Natural killer cell treated with Interleukin-12 subunit alpha and Interleukin-12 subunit beta and Interleukin-15 and Interleukin-18, amount 100 ng/mL, for 72 hours (primary cell): ENCODE measurements at places on chromosomes 2 and 18. TPM values are rescaled to one million over a fixed set of nuclear protein-coding genes. Genes with fewer than 3 reads are reported as not detected.

Gene MGAT4A
- total RNA-seq = 25.0 TPM

Gene GREB1
- 2.2 TPM for total RNA-seq

Gene NDC80
- 52.3 TPM for total RNA-seq

Gene DOK6
- not detected for total RNA-seq

Gene PKP4
- 16.9 TPM for total RNA-seq

- H3K4me3 ChIP-seq = no peak overlapping the region
- H3K36me3 ChIP-seq = no peaks in the 10 kb centered on the region
- H3K27ac ChIP-seq = no peak overlapping the region
- H3K4me1 ChIP-seq = no peaks in the 10 kb centered on the region
- no peak for DNase-seq
- H3K27me3 ChIP-seq = no peaks in the 10 kb centered on the region
Measured at GRCh38 chr18:11176481-11176881, 27.1 kb upstream of the PIEZO2 start.

DNA sequence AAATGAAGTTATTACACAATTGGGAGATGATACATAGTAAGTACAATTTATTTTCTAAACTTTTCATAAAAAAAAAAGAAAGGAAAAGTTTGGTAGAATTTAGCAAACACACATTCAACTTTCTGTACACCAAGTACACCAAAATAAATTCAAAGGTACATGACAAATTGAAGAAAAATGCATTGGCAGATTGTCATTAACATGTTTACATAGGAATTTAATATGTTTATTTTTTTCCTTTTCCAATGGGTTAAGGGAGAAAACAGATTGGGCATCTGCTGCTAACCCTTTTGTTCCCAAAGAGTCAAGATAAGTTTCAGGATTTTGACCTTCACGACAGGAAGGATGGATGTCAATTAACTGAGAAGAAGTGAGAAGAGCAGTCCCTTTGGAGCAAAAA is 620.4 kb downstream of the XIRP2 start:
- H3K4me3 ChIP-seq = no peak overlapping the region
- H3K36me3 ChIP-seq = no peaks in the 10 kb centered on the region
- DNase-seq = no peak

DNA sequence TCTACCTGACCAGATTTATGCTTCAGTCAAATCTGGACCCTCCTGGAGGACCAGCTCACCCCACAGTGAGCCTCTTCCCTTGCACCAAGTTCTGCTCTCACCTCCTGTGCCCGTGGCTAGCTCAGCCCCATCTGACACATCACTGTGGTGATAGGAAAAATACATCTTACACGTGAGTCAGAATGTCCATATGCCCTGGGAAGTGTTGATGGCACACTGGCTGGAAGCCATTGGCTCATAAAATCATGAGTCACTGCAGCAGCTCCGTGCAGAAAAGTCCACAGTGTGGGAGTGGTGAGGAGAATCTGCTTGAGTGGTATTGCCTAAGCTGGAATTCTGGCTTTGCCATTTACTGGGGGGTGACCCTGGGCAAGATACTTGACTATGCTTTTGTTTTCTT is 42.6 kb upstream of the RAPGEF4 start:
- peaks cover 8% of the 10 kb centered on the region for H3K4me1 ChIP-seq
- peaks cover 11% of the 10 kb centered on the region for H3K36me3 ChIP-seq
- H3K4me3 ChIP-seq = no peak overlapping the region
- DNase-seq = no peak
- peaks cover 23% of the 10 kb centered on the region for H3K27me3 ChIP-seq

DNA sequence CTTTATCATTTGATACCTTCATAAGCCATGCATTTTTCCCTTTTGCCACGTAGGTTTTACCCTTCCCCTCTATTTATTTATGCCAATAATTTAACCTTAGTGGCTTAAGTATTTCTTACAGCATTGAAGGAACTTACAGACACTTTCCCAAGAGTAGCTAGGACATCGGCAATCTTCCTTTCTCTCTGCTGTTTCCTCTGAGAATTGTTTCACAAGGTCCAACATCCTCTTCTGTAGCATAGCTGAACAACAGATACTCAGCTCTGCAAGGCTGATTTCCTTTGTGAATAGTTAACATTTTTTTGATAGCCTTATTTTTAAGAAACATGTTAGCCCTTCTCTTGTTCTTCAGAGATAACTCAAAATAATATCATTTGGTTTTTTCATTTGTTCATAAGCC is 1.1 kb upstream of the GCA start:
- H3K4me3 ChIP-seq = no peak overlapping the region
- H3K36me3 ChIP-seq = no peaks in the 10 kb centered on the region
- H3K27me3 ChIP-seq = no peaks in the 10 kb centered on the region
- no peak for DNase-seq
- no peak overlapping the region for H3K27ac ChIP-seq
- H3K4me1 ChIP-seq = peaks cover 10% of the 10 kb centered on the region

- no peak overlapping the region for H3K4me3 ChIP-seq
- H3K27me3 ChIP-seq = peaks cover 36% of the 10 kb centered on the region
- no peak for DNase-seq
- H3K4me1 ChIP-seq = no peaks in the 10 kb centered on the region
- no peak overlapping the region for H3K27ac ChIP-seq
Measured at GRCh38 chr2:219302412-219302968, 6.7 kb downstream of the PTPRN start.

DNA sequence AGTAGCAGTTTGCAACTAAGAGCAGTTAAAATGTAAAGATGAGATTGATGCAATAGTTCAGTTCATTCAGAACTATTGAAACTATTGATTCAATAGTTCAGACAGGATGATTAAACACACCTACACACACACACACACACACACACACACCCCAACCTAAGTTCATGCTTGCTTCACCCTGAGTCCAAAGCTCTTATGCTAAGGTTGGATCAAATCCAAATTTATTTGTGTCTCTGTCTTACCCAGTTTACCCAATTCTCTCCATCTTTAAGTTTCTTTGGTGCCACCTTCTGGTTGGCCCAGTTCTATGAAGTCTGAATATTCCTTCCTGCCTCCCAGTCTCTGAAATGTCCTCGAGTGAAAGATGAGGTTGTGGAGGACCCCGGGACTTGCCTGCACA is 5.1 kb downstream of the SERPINB8 start:
- peaks cover 2% of the 10 kb centered on the region for H3K36me3 ChIP-seq
- DNase-seq = no peak
- no peak overlapping the region for H3K27ac ChIP-seq
- no peaks in the 10 kb centered on the region for H3K27me3 ChIP-seq
- no peak overlapping the region for H3K4me3 ChIP-seq

DNA sequence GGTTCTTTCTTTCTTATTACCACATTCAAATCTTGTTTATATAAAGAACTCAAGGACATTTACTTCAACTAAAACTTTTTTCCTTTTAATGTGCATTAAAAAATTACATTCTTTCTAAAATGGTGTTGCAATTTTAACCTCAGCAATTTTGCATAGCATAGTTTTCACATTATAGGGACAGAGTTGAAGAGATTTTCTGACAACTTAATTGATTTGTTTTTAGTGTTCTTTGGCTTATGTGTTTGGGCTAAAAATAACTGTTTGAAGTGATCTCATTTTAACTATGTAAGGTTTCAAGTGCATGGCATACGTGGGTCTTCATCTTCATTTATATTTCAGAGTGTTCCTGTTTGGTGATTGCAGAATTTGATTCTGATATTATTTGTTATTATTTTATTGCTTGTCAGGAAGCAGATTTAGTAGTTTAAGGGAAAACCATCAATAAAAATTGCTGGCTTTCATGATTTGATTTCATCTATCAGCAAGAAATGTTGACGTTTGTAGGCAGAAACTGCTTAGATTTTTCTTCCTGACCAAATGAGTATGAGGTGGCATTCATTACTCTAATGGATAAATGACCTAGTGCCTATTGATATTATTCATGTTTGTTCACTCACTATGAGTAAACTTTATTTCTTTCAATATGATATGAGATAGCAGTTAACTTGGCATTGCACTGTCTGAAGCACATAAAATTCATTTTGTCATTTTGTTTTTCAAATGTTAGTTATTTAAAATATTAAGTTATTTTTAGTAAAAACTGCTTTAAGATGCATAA is 398.4 kb downstream of the NUP35 start:
- H3K4me3 ChIP-seq = no peak overlapping the region
- H3K4me1 ChIP-seq = no peaks in the 10 kb centered on the region
- no peaks in the 10 kb centered on the region for H3K27me3 ChIP-seq
- DNase-seq = no peak
- no peak overlapping the region for H3K27ac ChIP-seq

DNA sequence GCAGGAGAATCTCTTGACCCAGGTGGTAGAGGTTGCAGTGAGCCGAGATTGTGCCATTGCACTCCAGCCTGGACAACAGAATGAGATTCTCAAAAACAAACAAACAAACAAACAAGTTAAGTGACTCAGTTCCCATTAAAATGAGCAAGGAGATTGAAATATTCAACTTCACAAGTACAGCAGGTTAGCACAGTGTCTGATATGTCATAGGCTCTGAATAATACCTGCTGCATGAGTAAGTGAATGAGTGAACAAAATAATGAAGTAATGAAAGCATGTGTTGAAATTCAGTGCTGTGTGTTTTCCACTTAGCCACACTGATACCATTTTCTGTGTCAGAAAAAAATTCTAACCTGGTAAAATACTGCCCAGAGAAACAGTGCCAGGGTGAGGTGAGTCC is 41.9 kb upstream of the SETBP1 start:
- DNase-seq = no peak
- H3K4me1 ChIP-seq = peaks cover 73% of the 10 kb centered on the region
- peak overlapping the region; percentile 21 for H3K4me3 ChIP-seq
- H3K36me3 ChIP-seq = no peaks in the 10 kb centered on the region
- peak overlapping the region; percentile 89 for H3K27ac ChIP-seq

- H3K4me3 ChIP-seq = no peak overlapping the region
- no peak for DNase-seq
Measured at GRCh38 chr2:160174322-160174721, 25.8 kb downstream of the ITGB6 start.

DNA sequence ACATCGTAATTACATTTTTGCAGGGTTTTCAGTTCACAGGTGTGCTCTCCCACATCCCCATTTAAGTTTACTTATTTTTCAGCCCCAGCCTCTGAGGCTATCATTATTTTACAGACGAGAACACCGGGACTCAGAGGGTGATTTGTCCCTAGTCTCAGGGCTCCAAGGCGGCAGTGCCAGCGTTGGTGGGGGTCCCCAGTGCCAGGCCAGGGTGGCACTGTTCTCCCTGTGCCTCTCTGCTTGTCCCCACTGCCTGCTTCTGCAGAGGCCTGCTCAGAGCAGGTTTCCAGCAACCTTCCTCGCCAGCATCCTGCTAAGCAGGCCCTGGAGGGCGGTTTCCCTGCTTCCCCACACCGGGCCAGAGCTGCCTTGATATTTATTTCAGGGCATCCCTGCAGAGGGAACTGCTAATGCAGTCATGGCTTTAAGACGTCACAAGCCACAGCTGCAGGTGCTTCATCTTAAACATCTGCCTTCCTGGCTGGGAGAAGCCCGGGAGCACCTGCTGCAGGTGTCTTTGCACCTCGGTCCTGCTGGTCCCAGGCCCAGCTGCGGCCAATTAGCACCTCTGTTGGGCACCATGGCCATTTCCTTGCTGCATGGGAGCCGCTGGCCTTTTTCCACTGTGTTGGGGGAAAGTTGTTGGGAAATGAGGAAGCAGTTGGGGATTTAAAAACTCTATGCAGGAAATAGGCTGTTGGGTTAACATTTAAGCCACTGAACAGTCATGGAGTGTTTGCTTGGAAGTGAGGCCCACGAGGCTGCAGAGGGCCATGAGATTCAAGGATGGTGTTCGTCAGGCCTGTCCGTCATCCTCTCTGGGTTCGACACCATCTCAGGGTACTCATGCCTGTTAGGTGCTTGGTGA is 22.8 kb downstream of the HPCAL1 start:
- no peak overlapping the region for H3K27ac ChIP-seq
- H3K4me3 ChIP-seq = no peak overlapping the region
- H3K27me3 ChIP-seq = no peaks in the 10 kb centered on the region
- no peaks in the 10 kb centered on the region for H3K36me3 ChIP-seq
- DNase-seq = peak; percentile 49
- H3K4me1 ChIP-seq = peaks cover 10% of the 10 kb centered on the region

GRCh38 chr2:72205504-72205881 is 57.8 kb upstream of the CYP26B1 start:
- no peaks in the 10 kb centered on the region for H3K27me3 ChIP-seq
- no peaks in the 10 kb centered on the region for H3K4me1 ChIP-seq
- no peak for DNase-seq
- H3K27ac ChIP-seq = no peak overlapping the region

- H3K4me3 ChIP-seq = peak overlapping the region; percentile 87
- H3K27me3 ChIP-seq = no peaks in the 10 kb centered on the region
- peak; percentile 88 for DNase-seq
- peaks cover 19% of the 10 kb centered on the region for H3K4me1 ChIP-seq
- H3K27ac ChIP-seq = peak overlapping the region; percentile 90
- H3K36me3 ChIP-seq = peaks cover 5% of the 10 kb centered on the region
Measured at GRCh38 chr2:61470122-61470951, 550 bp downstream of the USP34 start.

DNA sequence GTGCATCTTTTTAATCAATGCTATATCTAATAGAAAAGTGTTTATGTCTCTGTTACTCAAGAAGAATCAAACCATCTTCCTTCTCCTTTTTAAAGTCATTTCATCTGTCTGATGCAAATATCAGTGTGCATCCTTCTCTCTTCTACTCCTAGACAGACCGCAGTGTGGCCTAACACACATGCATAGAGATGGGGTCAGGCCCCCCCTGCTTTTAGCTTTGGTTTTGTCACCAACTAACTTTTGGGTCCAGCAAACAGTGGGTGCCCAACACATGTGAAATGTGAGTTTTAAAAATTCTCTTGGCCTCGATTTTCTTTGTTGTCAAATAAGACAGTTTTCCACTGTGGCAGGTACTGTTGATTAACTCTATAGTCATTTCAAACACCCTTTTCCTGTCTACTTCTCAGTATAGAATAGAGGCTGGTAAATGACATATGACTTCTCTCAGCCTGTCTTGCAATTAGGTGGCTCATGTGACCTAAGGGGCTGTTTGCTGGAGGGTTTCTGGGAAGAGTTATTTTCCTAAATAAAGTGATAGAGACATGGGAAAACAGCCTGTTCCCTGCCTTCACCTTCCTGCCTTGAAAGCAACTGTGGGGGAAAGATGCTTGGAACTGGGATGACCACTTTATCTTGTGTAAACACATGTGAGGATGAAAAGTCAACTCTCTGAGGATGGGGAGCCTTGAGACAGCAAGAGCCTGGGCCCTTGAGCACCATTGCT is 65.7 kb upstream of the DARS1 start:
- H3K4me1 ChIP-seq = peaks cover 53% of the 10 kb centered on the region
- DNase-seq = no peak
- H3K27ac ChIP-seq = peak overlapping the region; percentile 68
- no peaks in the 10 kb centered on the region for H3K27me3 ChIP-seq
- peak overlapping the region; percentile 83 for H3K4me3 ChIP-seq

DNA sequence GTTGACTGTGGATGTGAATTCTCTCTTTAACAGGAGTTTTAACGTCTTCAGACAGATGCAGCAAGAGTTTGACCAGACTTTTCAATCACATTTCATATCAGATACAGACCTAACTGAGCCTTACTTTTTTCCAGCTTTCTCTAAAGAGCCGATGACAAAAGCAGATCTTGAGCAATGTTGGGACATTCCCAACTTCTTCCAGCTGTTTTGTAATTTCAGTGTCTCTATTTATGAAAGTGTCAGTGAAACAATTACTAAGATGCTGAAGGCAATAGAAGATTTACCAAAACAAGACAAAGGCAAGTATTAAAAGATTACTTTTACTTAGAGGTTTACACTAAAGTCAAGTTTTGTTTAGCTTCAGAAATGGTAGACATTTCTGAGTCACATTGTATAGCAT is 30.2 kb upstream of the TYMS start:
- no peaks in the 10 kb centered on the region for H3K4me1 ChIP-seq
- no peak overlapping the region for H3K4me3 ChIP-seq
- H3K36me3 ChIP-seq = no peaks in the 10 kb centered on the region
- no peak overlapping the region for H3K27ac ChIP-seq
- no peak for DNase-seq
- H3K27me3 ChIP-seq = peaks cover 28% of the 10 kb centered on the region

- no peaks in the 10 kb centered on the region for H3K27me3 ChIP-seq
- peaks cover 29% of the 10 kb centered on the region for H3K4me1 ChIP-seq
- DNase-seq = peak; percentile 51
Measured at GRCh38 chr2:71601136-71602114, 148.1 kb downstream of the DYSF start.
